HFFc6 (cell line): ENCODE measurements at places on chromosomes 6 and 20. TPM values are rescaled to one million over a fixed set of nuclear protein-coding genes. Genes with fewer than 3 reads are reported as not detected.

GRCh38 chr6:63923139-63923739 is 287.6 kb downstream of the PHF3 start:
- H3K27me3 ChIP-seq, result peaks cover 3% of the 10 kb centered on the region
- no peaks in the 10 kb centered on the region for H3K36me3 ChIP-seq
- DNase-seq, result peak; percentile 32
- H3K4me1 ChIP-seq, result no peaks in the 10 kb centered on the region
- no peak overlapping the region for H3K27ac ChIP-seq
- H3K4me3 ChIP-seq, result no peak overlapping the region

DNA sequence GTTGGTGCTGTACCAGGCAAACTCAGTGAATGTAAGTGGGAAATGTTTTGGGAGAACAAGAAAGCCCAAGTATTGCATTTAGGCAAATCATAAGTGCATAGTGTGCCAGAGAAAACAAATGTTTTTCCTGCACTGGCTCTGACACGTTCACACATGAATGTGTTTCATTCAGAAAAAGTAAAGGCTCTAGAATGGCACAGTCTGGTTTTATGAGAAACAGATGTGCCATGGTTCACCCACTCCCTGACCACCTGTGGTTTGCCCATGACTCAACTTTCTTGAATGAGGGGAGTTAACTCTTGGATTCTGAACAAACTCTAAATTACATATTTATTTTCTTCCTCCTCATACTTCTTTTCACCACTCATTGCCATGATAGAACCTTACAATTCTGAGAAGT is 126.9 kb downstream of the KCNQ5 start:
- H3K36me3 ChIP-seq, result no peaks in the 10 kb centered on the region; the same call in 1 of the 2 replicates
- no peak overlapping the region; the same call in none of the 2 replicates for H3K4me3 ChIP-seq
- no peaks in the 10 kb centered on the region for H3K27me3 ChIP-seq
- H3K27ac ChIP-seq, result no peak overlapping the region
- H3K4me1 ChIP-seq, result peaks cover 34% of the 10 kb centered on the region
- DNase-seq, result peak; percentile 81

DNA sequence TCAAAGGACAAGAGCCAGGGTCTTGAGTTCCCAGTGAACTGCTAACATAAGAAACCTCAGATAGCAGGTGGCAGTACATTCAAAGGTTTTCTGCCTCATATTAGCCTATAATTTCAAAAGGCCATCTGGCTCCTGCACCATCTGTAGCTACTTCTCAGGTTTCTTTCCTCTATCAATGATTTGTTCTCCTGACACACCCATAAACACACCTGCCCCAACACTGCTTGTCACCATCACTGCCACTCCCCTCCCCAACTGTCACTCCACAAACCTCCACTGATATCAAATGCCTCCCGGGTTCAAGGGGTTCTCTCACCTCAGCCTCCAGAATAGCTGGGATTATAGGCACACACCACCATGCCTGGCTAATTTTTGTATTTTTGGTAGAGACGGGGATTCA is 152.7 kb upstream of the SLC22A16 start:
- H3K27me3 ChIP-seq, result no peaks in the 10 kb centered on the region
- no peak for DNase-seq
- peaks cover 31% of the 10 kb centered on the region for H3K4me1 ChIP-seq
- no peaks in the 10 kb centered on the region for H3K36me3 ChIP-seq

GRCh38 chr20:24673678-24674570 is 204.5 kb downstream of the SYNDIG1 start:
- peak; percentile 63 for DNase-seq
- peak overlapping the region; percentile 25 for H3K4me3 ChIP-seq
- peaks cover 11% of the 10 kb centered on the region; the same call in 1 of the 2 replicates for H3K27me3 ChIP-seq
- H3K4me1 ChIP-seq, result peaks cover 46% of the 10 kb centered on the region
- peak overlapping the region; percentile 96 for H3K27ac ChIP-seq

ENPP5 gene
- not detected in 3 replicates for total RNA-seq
